ENCODE measurements at places on chromosomes 3 and 15.

DNA sequence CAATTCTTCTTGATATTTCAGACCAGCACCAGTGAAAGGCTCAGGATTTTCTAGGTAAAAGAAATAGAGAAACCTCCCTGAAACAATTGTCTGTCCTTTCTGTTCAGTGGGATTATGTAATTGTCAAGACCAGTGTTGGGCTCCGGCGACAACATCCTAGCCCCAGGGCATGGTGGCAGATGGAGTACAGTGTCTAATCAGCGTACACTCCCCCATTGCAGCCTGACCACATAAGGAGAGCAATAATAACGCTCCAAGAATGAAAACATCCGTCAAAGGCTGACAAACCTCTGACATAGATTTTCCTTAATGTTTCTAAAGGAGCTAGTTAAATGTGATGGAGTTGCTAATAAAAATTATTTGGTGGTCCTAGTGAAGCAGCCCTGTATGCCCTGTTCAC lies 144.6 kb downstream of the EBLN2 start:
- no peak for DNase-seq

DNA sequence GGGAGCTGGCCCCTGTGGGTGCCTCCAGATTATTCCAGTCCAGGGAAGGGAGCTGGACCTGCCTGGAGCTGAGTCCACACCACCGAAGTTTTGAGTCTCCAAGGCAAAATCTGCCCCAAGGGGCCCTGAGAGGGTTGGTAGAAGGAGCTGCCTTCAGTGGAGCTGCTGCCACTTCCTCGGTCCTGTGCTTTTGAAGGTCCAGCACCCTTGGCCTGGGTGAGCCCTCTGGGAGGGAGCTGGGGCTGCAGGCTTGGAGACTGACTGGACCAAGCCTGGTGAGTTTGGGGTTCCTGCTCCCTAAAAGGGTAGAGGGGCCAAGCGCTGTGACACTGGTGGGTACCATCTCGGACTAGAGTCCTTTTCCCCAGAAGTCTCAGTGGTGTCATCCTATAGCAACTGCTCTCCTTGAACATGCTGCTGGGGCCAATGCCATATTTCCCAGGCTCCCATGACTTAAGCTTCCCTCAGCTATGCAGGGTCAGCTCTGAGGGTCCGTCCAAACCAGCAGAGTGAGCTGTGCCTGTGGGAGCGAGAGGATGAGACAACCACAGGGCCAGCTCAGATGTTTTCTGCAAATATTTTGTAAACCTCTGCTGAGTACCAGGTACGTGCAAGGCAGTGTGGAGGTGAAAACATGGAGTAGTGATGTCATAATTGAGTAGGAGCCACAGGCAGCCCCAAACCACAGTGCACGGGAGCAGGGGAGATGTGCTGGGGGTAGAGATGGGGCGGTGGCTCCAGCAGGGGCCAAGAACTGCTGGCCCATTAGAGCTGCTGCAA lies 96.0 kb downstream of the ABHD5 start:
- DNase-seq = no peak

DNA sequence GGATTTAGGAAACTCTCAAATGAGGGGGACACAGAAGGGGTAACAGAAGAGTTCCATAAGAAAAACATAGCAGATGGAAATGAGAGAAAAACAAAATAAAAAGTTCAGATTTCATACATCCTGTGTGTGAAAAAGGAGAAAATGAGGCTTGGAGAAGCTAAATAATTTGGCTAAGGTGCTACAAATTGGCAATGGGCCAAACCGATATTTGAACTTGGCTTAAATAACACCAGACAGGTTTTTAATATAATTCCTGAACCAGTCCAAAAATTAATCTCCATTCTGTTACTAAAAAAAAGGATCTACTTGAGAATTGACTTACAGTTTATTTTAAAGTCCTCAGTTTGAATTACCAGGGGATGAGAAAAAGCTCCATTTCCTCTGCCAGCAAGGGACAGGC lies 342.9 kb upstream of the DPH6 start:
- DNase-seq = no peak

DNA sequence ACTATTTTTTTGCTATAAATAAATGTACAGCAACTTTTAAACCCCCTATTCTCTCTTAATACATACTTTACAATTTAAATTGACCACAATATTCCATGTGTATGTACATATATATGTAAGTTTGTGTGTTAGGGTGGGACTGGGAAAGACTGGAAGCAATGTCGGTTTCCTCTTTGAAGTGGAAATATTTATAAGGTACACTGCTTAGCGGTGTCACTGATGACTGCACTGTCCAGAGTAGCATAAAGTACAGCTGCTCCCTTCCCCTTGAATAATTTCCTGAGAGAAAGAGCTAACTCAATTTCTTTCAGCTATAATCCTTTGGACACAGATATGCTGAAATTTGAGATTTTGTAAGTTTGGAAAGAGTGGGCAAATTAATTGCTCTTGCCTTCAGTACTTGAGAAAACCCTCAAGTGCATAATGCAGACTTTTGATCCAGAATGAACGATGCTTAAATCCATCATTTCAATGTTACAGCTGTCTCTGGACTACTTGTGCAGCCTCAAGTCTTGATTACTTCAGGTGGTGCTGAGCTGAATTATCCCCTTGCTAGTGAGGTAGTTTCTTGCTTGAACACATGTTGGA lies 267.0 kb upstream of the CFAP20DC start:
- no peak for DNase-seq

DNA sequence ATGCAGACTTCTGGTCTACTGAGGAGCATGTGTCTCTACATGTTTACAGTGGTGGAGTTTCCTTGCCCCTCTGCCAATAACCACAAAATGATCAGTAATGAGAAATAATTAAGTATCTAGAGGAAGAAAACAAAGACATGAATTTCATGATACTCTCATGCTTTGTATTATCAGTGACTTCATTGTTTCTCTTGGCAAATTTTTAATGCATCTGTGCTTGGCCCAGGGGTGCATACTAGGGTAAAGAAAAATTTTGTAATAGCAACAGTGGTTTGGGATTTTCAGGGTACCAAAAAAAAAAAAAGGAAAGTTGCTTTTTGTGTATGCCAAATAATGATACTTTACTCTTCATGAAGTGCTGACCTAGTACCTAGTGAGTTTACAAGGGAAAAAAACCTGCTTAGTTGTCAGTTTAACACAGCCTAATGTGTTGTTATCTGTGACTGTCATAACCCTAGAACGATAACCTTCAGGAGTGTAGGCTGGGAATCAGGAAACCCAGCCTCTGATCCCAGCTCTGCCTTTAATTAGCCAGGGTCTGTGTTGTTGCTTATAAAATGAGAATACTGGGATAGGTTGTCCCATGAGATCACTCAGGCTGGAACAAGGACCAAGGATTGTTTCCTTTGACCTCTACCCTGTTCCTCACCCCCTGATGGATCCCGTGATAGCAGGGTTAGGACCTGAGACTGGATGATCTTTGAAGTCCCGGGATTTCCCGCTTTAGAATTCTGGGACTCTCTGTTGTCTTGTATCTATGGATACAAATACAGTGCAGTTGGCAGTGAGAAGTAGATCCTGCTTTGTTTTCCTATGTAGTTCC lies 117.5 kb downstream of the CMSS1 start:
- DNase-seq = no peak

GRCh38 chr15:39946862-39947261 lies 12.9 kb downstream of the EIF2AK4 start:
- no peak for DNase-seq

GRCh38 chr3:73292220-73292619 lies 230.8 kb downstream of the EBLN2 start:
- no peak for DNase-seq

DNA sequence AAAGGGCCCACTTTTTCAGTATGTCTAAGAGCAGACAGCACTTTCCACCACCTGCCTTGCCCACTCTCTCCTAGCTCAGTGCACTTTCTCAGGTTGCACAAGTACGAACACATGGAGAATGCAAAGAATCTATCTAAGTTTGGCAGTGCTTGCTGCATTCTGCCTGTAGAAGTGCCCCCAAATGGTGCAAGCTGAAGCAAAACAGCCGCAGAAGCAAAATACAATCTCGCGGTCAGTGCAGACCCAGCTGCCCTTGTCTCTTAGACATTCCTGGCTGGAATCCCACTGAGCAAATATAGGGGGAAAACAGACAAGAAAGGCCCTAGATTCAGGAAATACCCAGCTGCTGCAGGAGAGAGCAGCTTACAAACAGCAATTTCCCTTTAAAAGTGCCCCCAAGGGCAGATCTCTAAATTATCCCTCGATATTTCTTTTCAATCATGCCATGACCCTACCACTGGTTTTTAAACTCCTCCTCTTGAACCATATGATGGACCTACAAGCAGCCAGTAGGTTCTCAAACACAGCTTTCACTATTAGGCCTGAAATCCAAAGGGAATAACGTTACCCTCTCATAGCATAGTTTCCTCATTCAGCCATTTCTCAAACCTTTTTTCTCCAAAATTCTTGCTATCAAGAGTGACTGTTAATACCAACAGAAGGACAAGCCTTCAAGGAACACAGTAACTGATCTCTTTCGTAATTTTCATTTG lies 67.0 kb downstream of the TNIK start:
- no peak for DNase-seq

- DNase-seq = no peak
Observed at GRCh38 chr3:134312873-134313846, 61.1 kb downstream of the AMOTL2 start.

GRCh38 chr15:37261685-37262084 lies 161.3 kb upstream of the MEIS2 start:
- no peak for DNase-seq

- DNase-seq = no peak
Observed at GRCh38 chr3:159733194-159733860, 255.3 kb upstream of the IL12A start.

DNA sequence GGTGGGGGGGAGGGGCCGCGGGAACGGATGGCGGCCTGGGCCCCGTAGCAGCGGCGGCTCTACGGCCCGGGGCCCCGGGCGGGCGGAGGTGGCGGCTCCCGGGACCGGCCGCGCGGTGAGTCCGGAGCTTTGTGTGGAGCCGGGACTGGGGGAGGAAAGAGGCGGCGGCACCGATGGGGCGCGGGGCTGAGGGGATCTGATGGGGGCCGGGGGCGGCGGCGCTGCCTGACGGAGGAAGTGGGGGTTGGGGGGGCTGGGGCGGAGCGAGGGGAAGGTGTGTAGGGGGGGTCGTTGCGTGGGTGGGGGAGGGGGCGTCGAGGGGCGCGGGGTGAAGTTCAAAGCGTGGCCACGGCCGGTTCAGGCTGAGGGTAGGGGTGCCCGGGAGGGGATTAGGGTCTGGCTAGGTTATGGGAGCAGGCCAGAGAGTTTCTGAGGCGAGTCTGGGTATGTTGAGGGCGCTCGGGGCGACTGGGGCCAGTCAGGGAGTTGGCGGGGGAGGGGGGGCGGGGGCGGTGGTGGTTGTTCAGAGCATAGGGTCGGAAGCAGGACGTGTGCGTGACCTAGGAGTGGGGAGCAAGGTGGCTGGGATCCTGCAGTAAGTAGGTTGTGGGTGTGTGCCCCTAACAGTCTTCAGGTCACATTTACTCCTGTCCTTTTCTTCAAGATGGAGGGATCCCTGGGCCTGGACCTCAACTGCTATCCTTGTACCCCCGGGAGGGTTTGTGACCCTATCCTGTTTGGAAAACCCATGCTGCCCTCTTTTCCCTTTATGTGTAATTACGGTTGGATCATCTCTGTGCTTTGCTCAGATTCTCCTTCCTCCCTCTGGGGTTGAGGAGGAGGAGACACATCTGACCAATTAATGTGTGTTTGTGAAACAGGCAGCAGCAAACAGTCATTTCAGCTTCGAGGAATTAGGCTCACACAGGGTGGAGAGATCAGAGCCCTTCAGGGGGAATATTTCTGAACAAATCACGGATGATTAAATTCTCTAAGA lies 644 bp downstream of the ZNF609 start:
- peak; percentile 15 for DNase-seq

- no peak for DNase-seq
Observed at GRCh38 chr3:53589201-53589600, 94.8 kb downstream of the CACNA1D start.

GRCh38 chr15:62561571-62561970 lies 396.5 kb upstream of the C2CD4B start:
- DNase-seq = no peak

- DNase-seq = no peak
Observed at GRCh38 chr3:98885851-98886250, 15.6 kb downstream of the DCBLD2 start.

Data from activated naive CD4-positive, alpha-beta T cell treated with Interleukin-2 at 50 U/mL for 16 hours (primary cell).